ENCODE measurements at places on chromosomes 2 and 18.
A peak's percentile ranks its signal among the peaks of the same experiment; 100 is the strongest.

DNA sequence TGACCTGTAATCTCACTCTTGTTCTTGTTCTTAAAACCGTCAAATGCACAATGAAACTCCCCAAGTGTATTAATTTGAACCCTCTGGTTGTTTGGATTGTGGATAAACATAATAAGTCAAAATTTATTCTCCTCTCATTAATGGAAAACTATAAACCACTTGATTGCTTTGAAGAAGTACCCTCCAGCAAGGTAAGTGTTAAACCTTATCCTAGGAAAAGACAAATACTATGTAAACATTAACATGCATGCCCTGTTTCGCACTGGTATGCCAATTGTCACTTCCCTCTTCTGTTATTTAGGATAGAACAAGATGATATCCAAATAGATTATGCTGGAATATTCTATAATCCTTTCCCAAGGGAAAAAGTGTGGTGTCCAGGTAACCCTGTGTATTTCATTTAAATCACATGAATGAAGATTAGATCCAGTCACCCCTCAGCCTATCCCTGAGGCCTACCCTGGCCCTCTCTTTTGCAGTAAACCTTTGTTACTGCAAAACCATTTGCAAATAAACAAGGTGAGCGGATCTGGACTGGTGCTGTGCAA, 1.3 kb downstream of the ADI1 start:
- no peak for DNase-seq

GRCh38 chr2:32357318-32358110, 691 bp downstream of the BIRC6 start:
- peak; percentile 13 for DNase-seq

DNA sequence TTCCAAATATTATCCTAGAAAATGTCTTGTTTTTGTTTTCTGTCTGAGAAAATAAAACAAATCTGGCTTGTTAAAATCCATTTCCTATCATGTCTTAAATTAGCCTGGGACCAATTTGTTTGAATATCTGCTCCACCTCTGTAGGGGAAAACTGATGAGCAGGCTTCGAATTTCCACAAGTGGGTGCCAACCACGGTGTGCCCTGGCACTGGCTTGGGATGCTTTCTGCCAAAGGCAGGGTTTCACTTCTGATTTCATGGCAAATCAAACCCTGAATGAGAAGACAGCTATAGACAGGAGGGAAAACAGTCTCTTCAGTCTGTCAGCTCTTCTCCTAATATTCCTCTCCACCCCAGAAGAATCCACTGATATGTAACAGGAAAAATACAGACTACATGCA, 33.7 kb upstream of the STAT4 start:
- no peak for DNase-seq

DNA sequence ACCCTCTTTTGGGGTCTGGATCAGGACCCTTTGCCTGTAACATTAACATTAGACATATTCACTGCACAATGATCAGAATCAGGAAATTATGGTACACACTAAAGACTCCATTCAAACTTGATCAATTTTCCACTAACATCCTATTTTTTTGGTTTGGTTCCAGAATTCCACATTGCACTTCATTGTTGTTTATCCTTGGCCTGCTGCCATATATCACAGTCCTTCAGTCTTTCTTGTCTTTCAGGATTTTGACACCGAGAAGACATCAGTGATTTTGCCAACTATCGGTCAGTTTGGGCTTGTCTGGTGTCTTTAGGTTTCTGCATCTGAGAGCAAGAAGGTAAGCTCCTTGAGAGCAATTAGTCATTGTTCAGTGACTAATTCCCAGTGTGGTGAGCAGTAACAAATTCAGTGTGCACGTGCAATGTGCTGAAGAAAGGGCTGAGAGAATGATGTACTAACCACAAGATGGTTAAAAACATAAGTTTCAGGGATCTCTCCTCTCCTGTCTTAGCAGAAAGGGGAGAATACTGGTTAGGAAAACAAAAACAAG, 23.5 kb downstream of the MARCHF4 start:
- DNase-seq, result no peak

DNA sequence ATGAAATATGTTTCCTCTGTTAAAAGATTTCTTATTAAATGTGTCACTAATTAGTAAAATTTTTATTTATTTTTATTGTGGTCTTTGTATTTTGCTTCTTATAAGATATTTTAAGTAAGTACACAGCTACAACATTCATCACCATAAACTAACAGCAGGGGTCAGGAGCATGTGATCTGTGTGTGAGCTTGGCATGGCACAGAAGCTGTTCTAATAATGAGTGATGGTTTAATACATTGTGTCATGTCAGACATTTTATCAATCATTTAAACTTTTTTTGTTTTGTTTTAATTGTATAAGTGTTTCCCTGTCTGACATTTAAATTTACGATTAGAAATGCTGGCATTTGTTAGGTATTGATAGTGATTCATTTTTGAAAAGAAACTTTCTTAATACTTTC, 585.4 kb downstream of the DSC3 start:
- DNase-seq, result no peak

GRCh38 chr2:131105950-131106801, 1.0 kb downstream of the PLEKHB2 start:
- DNase-seq, result no peak

GRCh38 chr2:218744615-218745014, 34.0 kb downstream of the TTLL4 start:
- no peak for DNase-seq

GRCh38 chr2:20094955-20095354, 43.5 kb upstream of the LAPTM4A start:
- DNase-seq, result no peak

DNA sequence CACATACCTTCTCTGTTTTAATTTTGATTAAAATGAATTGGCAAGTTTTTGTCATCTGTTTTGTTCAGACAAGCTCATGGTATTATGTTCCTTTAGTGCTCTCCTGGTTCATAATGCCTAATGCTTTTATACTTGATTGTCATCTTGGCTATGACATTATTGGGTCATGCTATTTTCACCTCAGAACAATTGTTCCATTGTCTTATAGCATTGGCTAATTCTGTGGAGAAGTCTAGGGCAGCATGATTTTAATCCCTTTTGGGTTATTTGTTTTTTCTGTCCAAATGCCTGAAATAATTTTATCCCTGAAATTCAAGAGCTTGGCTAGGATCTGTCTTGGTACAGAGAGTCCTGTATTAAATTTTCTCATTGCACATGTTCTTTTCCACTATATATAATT, 83.8 kb upstream of the CCDC85A start:
- DNase-seq, result no peak

DNA sequence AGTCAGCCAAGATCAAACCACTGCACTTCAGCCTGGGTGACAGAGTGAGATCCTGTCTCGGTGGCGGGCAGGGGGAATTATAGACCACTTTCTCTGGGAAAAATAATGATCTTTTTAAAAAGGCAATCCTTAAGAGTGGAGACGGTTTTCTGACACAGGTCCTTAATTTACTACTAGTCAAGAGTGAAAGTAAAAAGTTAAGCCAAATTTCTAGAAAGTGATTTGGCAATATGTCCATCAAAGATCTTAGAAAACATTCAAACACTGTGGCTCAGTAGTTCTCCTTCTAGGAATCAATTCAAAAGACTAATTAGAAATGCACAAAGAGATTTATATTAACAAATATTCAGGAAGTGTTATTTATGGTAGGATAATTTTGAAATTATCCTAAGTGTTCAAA, 148.5 kb upstream of the DNMT3A start:
- DNase-seq, result no peak

DNA sequence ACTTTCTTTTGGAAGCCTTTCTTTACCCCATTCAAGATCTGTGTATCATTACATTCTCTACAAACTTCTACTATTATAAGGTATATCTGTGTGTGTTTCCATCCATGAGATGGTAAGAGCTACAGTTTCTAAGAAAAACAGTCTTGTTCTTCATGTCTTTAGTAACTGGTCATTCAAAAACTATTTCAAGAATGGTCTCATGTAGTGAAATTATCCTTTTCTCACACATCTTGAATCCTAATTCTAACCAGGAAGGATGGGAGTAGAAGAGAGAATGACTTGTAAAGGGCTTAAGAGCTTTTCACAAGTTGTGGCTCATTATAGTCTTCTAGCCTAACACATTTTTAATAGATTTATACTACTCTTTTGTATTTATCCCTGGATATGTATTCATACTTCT, 47.3 kb downstream of the ROCK1 start:
- no peak for DNase-seq

DNA sequence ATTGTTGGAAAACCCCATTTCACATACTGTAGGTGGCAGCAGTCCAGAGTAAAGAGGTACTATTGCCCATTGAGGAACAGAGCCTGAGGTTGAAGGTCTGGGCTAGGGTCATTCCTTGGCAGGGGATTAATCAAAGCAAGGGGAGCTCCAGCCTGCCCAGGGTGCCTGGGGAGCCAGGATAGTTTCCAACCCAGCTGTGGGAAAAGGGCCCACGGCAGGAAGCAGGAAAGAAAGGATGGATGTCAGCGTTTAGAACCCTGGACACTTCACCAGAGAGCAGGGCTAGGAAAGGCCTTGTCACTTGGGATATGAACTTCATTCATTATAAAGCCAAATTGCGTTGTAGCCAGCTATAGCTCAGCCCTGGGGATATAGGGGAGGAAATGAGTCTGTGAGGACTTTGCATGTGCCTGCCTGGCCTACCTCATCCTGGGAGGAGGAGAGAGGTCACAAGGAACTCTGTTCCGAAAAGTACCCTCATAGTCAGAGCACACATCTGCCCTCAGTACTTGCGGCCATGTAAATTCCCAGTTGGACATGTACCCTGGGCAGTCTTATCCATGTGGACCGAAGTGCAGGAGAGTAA, 140.2 kb upstream of the COPS8 start:
- DNase-seq, result no peak

DNA sequence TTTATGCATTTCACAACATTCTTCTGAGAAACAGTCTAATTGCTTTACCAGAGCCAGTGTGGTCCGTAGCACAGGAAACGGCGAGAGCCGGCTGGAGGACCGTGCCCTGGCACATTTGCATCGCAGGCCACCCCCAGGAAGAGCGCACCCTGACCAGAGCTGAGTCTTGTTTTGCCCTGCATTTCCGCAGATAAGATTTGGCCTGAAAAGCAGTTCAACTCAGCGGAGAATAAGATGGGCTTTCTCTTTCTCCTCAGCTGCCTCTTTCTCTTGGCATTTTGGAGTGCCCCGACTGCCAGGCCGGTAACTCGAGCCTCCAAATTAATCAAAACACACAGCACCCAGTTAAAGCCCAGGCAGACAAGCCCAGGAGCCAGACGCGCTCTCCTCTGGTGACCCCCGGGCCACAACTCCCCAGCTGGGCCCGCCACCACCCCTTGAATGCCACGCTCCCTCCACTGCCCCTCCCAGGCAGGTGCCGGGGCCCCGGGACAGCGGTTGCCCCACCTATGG, 464 bp downstream of the COL4A4 start:
- DNase-seq, result no peak

- DNase-seq, result no peak
These were observed 165.2 kb downstream of the MTCL1 start for GRCh38 chr18:8870528-8870927.

- DNase-seq, result no peak
These were observed 101.0 kb downstream of the UNC80 start for GRCh38 chr2:209872675-209873074.

DNA sequence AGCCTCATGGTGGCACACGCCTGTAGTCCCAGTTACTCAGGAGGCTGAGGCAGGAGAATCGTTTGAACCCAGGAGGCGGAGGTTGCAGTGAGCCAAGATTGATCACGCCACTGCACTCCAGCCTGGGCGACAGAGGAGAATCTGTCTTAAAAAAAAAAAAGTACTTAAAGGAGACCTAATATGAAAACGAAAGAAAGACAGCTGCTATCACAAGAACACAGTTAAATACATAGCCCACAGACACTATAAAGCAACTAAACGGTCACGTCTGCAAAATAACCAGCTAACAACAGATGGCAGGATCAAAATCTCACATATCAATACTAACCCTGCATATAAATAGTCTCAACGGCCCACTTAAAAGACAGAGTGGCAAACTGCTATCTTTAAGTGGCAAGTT, 43.9 kb upstream of the TACR1 start:
- no peak for DNase-seq

DNA sequence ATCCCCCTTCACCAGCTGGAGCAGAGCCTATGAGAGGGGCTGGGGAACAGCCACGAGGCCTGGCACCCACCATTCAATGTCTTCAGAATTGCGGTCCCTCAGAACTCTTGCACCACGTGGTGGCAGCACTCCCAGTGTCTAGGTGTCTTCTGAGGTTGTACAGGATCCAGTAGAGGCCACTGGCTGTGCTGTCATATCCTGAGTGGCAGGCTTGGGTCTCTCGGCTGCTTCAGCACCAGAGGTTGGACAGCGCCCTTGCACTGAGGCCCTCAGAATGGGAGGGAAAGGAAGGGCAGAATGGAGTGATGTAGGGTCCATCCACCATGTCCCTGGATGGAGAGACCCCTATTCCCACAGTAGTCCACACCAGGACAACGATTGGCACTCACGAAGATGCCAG, 112.0 kb upstream of the TEKT4 start:
- no peak for DNase-seq

GRCh38 chr2:99085421-99085820, 56.1 kb upstream of the C2orf15 start:
- DNase-seq, result no peak

GRCh38 chr2:235106874-235107639, 155.2 kb downstream of the SH3BP4 start:
- no peak for DNase-seq

DNA sequence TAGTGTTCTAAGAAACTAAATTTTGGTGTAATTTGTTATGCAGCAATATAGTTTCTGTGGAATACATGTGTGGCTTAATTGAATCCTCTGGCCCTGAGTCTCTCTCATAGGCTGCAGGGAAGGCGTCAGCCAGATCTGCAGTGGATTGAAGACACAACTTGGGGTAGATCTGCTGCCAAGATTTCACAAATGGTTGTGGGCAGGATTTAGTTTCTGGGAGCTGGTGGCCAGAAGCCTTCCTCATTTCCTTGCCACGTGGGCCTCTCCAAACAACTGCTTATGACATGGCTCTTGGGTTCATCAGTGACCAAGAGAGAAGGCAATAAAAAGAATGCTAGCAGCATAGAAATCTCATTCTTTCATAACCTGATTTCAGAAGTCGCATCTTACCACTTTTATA, 28.2 kb downstream of the CCDC102B start:
- DNase-seq, result no peak

- no peak for DNase-seq
These were observed 47.0 kb upstream of the MAP3K20 start for GRCh38 chr2:173028671-173029070.

GRCh38 chr2:215825707-215826106, 187.6 kb downstream of the MREG start:
- DNase-seq, result no peak

GRCh38 chr2:101063352-101064124, 61.4 kb downstream of the RPL31 start:
- DNase-seq, result no peak

DNA sequence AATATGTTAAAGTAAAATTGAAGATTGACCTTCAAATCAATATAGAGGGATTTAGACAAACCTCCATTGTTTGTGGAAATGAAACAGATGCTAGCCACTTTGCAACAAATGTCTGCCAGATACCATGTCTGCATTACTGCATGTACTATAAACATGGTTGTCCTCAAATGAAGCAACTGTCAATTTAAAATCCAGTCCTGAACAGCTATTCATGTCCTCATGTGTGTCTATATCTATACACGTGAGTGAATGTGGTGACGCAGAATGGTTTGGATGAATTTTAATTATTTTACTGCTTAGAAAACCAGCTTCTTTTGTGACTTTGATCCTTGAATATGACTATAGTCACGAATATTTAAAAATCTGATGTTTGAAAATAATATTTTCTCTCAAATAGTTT, 71.5 kb downstream of the NYAP2 start:
- no peak for DNase-seq
